GM20000 (cell line): ENCODE measurements at places on chromosomes 7 and 10.

DNA sequence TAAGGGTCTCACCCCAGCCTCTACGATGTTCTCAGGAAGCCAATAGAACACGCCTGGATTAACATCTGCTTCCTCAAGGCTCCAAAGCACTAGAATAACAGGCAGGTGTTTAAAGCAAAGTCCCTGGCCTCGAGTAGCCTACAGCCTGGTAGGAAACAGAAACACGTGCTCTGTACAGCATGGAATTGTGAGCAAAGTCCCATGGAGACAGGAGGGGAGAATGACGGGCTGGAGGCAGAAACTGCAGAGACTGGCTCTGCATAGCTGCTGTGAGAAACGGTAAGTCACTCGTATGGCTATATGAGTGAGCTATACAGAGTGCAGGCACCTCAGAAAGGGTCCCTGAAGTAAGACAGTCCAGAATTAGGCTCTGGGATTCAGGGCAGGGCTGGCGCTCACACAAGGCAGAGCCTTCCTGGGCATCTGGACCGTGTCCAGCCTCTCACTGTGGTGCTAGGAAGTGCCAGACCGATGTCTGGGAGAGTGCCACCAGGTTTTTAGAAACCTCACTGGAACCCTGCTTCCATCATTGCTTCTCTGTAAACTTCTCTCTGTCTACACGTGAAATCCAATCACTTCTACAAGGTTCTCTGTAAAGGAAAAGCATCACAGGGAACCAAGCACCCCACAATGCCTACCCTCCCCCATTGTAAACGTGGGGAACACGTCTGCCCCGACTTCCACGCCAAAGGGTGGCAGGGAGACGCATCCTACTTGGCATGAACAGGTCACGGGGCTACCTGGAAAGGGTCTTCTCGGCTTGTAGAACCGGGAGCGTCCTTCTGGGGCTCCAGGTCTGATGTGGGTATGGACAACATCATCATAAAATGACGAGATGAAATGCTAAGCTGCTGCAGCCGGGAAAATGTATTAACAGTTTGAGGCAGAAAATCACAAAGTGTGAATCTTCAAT, 38.8 kb upstream of the SHH start:
- DNase-seq: no peak

DNA sequence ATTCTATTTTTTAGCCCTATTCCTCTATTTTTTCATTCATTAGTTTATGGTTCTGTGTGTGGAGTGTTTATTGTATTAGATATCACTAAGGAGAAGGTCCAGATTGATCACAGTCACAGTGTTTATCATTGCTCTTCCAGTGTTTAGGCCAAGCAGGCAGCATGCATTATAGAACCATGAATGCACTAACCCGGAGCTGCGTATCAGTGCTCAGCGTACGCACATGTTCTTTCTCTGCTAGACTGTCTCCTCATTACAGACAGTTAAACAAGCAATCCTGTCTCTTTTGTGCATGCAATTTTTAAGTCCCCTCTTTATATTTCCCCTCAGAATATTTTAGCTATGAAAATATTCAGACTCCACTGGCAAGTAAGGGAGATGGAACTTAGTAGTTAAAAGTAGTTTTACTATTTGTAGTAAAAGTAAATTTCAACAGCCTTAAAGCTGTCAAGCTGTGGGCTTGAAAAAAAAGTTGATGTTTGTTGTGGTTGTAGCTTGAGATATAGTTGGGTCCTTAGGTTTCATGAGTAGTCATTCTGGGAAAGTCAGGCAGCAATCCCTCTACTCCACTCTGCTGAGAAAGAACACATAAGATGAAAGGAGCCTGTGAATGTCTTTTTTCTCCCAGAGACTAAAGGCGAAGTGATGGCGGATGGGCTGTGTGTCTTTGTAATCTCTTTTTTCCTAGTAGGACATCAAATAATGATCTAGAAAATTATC, 260.4 kb downstream of the CDK14 start:
- no peak for DNase-seq

DNA sequence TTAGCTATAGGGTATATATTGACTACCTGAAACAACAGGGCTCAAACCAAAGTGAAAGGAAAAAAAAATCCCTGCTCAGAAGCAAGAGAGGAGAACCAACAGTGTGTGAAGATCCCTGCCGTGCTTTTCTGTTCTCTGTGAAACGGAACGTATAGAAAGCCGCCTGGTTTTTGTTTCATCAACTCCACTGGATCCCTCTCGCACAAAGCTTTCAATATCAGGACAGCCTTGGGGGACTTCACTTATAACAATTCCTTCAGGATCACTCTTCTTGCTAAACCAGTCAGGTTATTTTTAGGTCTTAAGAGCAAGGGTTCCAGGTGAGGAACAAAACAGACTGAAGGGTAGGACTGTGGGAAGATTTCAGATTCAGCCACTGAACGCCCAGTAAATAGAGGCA, 151.1 kb upstream of the CACNA2D1 start:
- no peak for DNase-seq

DNA sequence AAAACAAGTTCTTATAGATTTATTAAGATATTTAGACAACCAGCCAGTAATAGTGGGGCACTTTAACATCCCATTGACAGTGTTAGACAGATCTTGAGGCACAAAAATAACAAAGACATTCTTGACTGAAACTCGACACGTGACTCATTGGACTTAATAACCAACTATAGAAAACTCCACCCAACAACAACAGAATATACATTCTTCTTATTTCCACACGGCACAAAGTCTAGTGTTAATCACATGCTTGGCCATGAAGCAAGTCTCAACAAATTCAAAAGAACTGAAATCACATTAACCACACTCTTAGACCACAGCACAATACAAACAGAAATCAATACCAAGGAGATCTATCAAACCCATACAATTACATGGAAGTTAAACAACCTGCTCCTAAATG, 138.1 kb downstream of the ARL5B start:
- DNase-seq: no peak

DNA sequence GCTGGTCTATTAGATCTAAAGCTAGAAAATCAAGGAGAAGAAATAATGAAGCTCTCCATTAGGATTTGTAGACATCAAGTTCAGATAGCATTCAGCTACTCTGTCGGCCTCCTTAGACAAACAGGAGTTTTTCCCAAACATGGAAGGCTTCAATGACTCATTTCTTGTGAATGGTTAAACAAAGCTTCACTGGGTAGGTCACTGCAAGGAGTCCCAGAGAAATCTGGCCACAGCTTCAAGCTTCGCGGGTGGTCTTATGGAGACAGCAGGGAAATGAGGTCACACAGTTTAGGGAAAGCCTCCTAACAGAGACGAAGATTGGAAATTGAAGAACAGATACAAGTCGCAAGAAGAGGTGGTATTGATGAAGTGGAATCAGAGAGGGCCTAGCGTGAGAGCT, 22.6 kb upstream of the LRRC72 start:
- no peak for DNase-seq

DNA sequence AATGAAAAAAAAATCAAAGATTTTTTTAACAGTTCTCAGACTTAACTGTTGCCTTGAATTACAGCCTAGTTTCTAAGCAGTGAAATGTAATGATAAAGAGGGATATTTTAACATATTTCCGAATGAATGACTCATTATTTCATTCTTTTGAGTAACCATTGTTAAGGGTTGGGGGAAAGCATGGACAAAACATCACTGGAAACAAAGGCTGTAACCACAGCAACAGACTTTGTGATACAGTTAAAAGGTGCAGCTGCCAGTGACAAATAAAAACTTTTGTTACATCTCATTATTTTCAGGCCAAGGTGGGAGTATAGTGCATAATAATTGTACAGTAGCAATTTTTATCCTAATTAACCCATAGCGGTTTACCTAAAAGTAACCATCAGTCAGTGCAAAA, 172.6 kb downstream of the LRRTM3 start:
- DNase-seq: no peak

- DNase-seq: no peak
Observed at GRCh38 chr10:25768167-25768566, 165.9 kb upstream of the MYO3A start.

DNA sequence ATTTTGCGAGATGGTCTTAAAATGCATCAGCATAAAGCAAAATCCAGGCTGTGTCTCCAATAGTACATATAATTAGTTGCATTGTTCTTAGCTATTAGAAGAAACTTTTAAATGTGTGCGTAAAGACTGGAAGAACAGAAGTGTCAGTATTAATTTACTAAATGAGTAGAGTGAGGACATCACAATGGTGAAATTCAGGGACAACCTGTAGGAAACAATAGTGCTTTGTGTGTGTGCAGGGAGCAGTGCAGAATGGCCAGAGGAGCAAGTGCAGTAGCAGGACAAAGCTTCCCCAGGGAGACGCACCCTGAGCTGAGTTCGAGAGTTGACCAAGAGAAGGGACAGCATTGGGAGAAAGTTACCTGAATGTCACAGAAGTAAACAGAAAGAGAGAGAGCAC, 13.7 kb downstream of the ITGB8 start:
- DNase-seq: no peak
